ENCODE measurements at places on chromosomes 16 and 17.

- no peak for DNase-seq
These were observed 93.4 kb upstream of the TMEM132E start for GRCh38 chr17:34485999-34486398.

- peak; percentile 82 for DNase-seq
These were observed 527 bp downstream of the EIF5A start for GRCh38 chr17:7307686-7308624.

DNA sequence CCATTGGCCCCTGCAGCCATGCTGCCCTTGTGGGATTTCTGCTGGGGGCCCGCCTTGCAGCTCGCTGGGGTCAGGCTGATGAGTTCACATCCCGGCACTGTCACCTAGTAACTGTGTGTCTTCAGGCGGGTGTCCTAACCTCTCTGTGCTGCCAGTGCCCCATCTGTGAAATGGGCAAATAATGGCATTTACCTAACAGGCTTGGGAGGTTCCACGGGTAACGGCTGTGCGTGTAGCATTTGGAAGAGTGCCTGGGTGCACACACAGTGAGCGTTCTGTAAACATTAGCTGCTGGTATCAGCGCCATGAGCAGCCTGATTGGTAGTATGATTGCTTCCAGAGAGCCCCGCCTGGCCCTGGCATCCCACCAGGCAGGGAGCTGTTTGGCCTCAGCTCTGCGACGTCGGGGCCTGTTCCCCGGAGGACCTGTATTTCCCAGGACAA lies 167.3 kb upstream of the GSE1 start:
- DNase-seq: no peak

- DNase-seq: no peak
These were observed 538 bp upstream of the RAPGEFL1 start for GRCh38 chr17:40176754-40177110.

GRCh38 chr17:76633628-76634328 lies 9.8 kb downstream of the ST6GALNAC1 start:
- no peak for DNase-seq

DNA sequence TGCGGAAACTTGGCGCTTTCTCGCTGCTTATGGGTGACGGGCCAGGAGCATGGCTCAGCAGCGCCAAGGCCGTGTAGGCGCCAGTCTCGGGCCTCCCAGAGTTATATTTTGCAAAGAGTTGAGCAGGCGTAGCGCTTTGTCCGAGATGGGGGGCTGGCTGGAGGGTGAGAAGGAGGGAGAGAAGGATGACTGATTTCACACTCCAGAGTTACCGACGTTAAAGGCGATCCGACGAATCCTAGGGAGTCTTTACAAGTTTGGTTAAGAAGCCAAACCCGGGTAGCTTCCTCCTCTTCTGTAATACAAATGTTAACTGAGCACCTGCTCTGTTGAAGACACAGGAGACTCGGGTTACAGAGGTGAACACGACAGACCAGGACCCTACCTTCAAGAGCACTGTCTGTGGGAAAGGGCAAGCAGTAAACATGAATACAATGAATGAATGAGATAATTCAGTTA lies 782 bp downstream of the POLR2A start:
- DNase-seq: no peak

GRCh38 chr17:48613862-48614694 lies 1.0 kb downstream of the HOXB8 start:
- DNase-seq: no peak

DNA sequence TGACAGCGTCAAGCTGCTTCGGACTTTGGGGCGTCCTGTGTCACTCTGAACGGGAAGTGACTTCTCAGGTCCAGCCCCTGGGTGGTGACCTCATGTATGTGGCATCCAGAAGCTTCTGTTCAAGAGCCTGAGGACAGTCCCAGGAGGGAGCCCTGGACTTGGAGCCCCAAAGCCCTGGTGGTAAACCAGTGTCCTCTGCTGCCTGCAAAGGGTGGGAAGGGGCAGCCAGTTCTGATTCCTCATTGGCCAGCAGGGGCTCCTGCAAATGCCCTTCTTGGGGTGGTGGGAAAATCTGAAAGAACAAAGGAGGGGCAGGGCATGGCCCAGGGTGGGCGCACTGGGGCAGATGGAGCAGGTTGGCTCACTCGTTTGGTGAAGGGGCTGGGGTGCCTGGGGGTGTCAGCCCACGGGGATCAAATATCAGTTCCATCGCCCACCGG lies 1.6 kb downstream of the OSGIN1 start:
- DNase-seq: no peak

- no peak for DNase-seq
These were observed 9.8 kb downstream of the TMEM208 start for GRCh38 chr16:67236563-67237395.

- no peak for DNase-seq
These were observed at the start of gene GRIN2A for GRCh38 chr16:10182222-10183053. GRIN2A (minus strand) TSS chr16:10182428; CDS start chr16:10180411, 2,017 bp downstream.

DNA sequence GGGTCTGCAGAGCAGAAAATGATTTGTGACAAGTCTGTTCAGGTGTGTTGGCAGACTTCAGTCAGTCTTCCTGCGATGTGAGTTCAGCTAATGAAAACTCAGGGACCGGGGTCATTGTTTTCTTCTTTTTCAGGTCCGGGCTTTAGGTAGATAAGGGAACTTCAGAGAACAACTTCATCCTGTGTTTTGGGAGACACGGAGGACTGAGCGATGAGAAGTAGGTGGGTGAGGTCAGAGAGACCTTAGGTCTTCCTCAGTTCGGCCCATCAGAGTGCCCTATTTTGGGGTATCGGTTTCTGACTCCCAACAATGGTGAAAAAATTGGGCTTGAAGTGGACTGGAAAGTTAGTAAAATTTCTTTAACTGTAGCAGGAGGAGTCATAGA lies 88.9 kb upstream of the ATF7IP2 start:
- DNase-seq: no peak

DNA sequence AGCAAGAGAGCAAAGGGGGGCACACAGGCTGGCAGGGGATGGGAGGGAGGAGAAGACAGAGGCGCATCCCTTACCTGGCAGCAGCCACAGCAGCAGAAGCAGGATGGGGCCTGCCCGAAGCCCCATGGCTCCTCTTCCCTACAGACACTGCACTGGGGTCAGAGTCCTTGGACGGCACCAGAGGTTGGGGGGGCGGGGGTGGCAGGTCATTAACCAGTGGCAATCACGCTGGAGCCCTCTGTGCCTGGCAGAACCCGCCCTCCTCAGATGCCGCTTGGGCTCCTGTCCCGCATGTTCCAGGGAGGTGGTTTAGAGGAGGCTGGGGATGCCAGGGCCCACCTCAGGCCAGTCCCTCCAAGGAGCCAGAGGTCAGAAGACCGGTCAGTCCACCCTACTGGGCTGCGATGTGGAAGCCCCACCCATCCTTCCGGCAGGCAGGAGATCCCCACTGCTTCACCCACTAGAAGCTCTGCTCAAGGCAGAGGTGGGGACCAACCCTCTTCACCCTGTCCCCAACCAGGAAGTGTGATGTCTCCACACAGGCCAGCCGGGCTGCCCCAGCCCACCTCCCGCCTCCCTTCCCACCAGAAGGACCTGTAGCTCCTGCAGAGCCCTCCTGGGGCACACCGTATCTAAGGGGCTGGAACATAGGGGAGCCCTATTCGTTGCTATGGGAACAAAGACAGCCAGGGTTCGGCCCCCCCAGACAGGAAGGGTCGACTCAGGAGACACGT lies 11.7 kb downstream of the ZG16B start:
- DNase-seq: peak; percentile 53

GRCh38 chr16:85996843-85997242 lies 97.9 kb downstream of the IRF8 start:
- peak; percentile 51 for DNase-seq

GRCh38 chr16:15792563-15792971 lies 64.3 kb downstream of the MYH11 start:
- peak; percentile 40 for DNase-seq

DNA sequence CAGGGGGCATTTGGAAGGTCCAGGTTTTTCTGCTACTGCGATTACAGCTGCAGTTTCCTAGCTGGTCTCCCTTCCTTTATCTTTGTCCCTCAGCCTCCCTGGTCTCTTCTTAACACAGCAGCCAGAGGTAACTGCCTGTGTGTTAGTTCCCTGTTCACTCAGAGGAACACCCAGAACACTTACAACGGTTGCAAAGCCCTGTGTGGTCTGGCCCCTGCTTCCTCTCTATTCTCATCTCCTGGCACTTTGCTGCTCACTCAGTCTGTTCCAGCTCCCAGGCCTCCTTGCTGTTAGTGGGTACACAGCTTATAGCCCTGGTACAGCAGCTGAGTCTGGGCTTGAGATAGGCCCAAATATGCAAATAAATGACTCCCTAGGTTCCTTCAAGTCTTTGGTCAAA lies 16.4 kb downstream of the NTN1 start:
- DNase-seq: no peak

DNA sequence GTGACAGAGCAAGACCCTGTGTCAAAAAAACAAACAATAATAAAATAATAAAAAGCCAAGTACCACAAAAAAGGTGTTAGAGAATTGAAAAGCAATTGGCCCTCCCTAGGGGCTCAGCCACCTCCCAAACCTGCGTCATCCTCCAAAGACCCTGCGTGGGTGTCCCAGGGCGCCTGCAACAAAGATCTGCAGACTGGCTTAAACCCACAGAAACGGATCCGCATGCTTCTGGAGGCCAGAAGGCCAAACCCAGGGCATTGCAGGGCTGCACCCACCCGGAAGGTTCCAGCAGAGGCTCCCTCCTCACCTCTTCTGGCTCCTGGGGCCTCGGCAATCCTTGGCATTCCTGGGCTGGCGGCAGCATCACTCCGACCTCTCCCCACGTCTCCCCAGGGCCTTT lies 1.5 kb downstream of the ENPP7 start:
- no peak for DNase-seq

DNA sequence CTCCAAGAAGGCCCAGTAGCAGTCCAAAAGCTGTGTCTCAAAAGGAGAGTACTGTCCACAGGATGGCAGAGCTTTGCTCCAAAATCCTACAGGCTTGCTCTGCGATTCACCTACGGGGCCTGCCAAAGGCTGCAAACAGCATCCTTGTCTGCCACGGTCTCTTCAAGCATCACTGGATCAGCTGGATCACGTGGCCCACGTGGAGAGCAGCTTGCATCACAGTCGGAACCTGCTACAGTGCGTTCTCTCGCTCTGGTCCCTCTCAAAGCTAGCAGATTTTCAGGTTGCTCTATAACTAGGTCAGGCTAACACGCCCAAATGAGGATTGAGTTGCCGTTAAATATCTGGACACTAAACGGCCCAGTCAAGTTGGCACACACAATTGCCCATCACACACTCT lies 8.4 kb upstream of the TIMM22 start:
- DNase-seq: no peak

DNA sequence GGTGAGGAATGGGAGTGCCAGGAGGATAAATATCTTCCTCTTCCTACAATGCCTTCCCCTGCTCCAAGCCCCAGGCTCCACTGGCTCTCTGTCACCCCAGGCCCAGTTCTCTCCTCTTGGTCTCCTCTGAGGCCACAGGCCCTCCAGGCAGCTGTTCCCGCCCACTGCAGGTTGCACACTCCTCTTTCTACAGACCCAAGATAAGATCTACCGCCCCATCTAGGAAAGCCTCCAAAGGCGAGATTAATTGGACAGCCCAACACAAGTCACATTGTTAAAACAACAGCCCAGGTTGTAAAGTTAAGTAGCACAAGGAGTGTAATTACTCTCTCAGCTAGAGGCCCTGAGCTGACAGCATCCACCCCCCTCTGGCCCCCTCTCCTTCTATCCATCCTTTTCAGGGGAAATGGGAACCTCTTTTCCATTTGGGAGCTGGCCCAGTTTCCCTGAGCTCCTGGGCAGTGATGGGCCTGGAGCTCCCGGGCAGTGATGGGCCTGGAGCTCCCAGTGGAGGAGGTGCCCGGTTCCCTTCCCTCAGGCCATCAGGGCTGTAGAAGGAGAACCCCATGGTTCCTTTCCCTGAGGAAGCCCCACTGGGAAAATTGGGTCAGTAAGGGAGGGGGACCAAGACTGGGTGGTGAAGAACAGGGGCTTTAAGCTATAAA lies 7.3 kb downstream of the DLX4 start:
- no peak for DNase-seq

DNA sequence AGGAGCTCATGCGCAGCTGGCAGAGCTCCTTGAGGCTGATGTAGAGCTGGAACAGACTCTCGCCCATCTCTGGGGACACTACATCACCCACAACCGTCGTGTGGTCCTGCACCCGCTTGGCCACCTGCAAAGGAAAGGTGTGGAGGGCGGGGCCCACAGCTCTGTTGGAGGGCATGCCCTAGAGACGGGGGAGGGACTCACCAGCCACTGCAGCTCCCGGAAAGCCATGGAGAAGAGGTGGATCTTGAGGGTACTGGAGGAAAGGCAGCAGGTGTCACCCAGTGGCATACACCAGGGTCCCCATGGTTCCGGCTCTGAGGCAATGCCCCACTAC lies 8.6 kb downstream of the UNC13D start:
- DNase-seq: no peak
